ENCODE measurements at places on chromosomes 6 and 20. TPM values are rescaled to one million over a fixed set of nuclear protein-coding genes. Genes with fewer than 3 reads are reported as not detected.

GNAS-AS1 gene
- total RNA-seq = 0.62 TPM

VNN1 gene
- total RNA-seq = 0.46 TPM

MYH7B gene
- total RNA-seq = not detected

TLDC2 gene
- not detected for total RNA-seq

AFDN gene
- total RNA-seq = 52.1 TPM

METTL24 gene
- not detected for total RNA-seq

LINC00237 gene
- not detected for total RNA-seq

COL21A1 gene
- total RNA-seq = 0.39 TPM

CRISP3 gene
- total RNA-seq = not detected

PREX1 gene
- total RNA-seq = 0.08 TPM

SPATS1 gene
- total RNA-seq = not detected

MTFR2 gene
- total RNA-seq = 8.6 TPM

LTA gene
- not detected for total RNA-seq

KCNK5 gene
- total RNA-seq = not detected

CALHM4 gene
- not detected for total RNA-seq

RCAN2 gene
- total RNA-seq = 0.23 TPM

MRAP2 gene
- 0.08 TPM for total RNA-seq

FKBP1C gene
- 0.39 TPM for total RNA-seq

PXDC1 gene
- total RNA-seq = 59.0 TPM

ARMH2 gene
- not detected for total RNA-seq

PCK1 gene
- total RNA-seq = not detected

FAM162B gene
- total RNA-seq = 0.08 TPM

CGAS gene
- total RNA-seq = 6.3 TPM

BACH2 gene
- 3.7 TPM for total RNA-seq

SPAG4 gene
- 3.5 TPM for total RNA-seq

ISM1 gene
- 1.0 TPM for total RNA-seq

LY6G6F gene
- total RNA-seq = not detected

GOPC gene
- total RNA-seq = 20.5 TPM

PPT2 gene
- 14.3 TPM for total RNA-seq

CAGE1 gene
- not detected for total RNA-seq

DCDC2 gene
- total RNA-seq = not detected

TTBK1 gene
- total RNA-seq = not detected

SLC52A3 gene
- not detected for total RNA-seq

RAB44 gene
- total RNA-seq = not detected

COMMD7 gene
- total RNA-seq = 20.8 TPM

DLK2 gene
- total RNA-seq = 47.8 TPM

WFDC2 gene
- total RNA-seq = not detected

TMEM200A gene
- total RNA-seq = 18.9 TPM

NFATC2 gene
- not detected for total RNA-seq

RNF182 gene
- not detected for total RNA-seq

ADGRB3 gene
- not detected for total RNA-seq

SIRPG gene
- not detected for total RNA-seq

TMEM217 gene
- total RNA-seq = 0.23 TPM

STX11 gene
- 0.15 TPM for total RNA-seq

TRIM40 gene
- total RNA-seq = not detected

XRN2 gene
- 75.3 TPM for total RNA-seq

SLC17A1 gene
- total RNA-seq = not detected

HRH3 gene
- total RNA-seq = not detected
